ENCODE measurements at places on chromosomes 3 and 15.
A peak's percentile ranks its signal among the peaks of the same experiment; 100 is the strongest.

GRCh38 chr15:101315736-101316135 is 20.7 kb upstream of the SNRPA1 start:
- DNase-seq: no peak

GRCh38 chr3:116140100-116140689 is 305.1 kb downstream of the LSAMP start:
- peak; percentile 57 for DNase-seq

GRCh38 chr3:54899273-54899672 is 28.6 kb downstream of the LRTM1 start:
- no peak for DNase-seq

- no peak for DNase-seq
Measured at GRCh38 chr3:132265028-132265427, 52.2 kb upstream of the ACP3 start.

DNA sequence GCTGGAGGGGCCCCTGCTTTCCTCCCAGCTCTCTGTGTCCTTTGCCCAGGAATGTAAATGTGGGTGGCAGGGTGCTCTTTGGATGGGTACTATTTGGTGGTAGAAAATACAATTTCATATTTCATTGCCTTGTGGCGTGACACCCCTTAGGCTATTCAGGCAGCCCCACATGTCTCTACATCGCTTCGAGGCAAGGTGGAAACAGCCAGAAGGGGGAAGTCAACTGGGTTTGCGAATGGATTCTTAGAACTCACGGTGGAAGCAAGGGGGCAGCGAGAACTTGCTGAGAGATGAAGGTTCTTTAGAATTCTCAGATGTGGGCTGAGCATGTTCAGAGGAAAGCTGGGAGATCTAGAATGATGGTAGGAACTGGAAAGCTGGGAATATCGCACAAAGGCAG is 25.3 kb downstream of the PLA2G4D start:
- DNase-seq: no peak

DNA sequence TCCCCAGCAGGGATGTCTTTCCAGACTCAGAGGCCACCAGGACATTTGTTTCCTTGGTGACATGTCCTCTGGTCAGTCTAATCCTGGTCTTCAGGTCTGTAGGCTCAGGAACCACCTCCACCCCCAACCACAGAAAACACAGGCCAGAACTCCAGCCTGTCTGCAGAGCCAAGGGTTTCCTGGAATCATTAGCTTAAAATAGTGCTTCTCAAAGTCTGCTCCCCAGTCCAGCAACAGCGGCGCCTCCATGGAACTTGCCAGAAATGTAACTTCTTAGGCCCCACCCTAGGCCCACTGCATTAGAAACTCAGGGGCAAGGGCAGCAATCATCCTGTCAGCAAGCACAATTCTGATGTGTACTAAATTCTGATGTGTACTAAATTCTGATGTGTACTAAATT is 20.0 kb downstream of the SLC28A1 start:
- DNase-seq: no peak

DNA sequence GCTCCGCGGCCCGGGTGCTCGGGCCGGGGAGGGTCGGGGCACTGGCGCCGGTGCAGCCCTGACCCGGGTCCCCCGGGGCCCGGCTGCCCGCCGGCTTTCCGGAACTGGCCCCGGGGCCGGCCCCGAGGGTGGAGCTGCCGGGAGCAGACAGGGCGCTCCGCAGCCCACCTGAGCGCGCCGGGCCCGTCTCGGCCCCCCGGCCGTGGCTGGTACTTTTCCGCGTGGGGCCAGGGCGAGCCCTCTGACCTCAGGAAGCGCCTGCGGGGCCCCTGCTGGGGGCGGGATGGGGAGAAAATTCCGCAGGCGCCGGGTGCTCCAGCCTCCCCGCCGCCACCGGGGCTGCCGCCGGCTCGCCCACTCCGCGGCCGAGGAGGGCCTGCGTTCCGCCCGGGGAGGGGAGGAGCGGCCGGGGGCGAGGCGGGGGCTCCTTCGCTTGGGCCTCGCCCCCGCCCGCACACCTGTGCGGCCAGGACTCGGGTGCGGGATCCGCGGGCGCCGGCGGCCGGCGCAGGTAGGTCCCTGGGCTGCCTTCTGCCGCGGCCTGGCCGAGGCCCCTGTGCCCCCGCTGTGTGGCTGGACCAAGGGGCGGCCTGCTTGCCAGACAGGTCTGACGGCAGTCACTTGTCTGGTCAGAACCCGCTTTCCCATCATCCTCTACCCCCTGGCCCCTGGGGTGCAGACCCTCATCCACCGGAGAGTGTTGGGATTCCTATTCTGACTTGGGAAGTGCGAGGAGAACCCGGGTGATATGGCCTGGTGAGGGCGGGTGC is 3.5 kb downstream of the FURIN start:
- no peak for DNase-seq

GRCh38 chr3:125322166-125322565 is 53.0 kb downstream of the ZNF148 start:
- peak; percentile 90 for DNase-seq

DNA sequence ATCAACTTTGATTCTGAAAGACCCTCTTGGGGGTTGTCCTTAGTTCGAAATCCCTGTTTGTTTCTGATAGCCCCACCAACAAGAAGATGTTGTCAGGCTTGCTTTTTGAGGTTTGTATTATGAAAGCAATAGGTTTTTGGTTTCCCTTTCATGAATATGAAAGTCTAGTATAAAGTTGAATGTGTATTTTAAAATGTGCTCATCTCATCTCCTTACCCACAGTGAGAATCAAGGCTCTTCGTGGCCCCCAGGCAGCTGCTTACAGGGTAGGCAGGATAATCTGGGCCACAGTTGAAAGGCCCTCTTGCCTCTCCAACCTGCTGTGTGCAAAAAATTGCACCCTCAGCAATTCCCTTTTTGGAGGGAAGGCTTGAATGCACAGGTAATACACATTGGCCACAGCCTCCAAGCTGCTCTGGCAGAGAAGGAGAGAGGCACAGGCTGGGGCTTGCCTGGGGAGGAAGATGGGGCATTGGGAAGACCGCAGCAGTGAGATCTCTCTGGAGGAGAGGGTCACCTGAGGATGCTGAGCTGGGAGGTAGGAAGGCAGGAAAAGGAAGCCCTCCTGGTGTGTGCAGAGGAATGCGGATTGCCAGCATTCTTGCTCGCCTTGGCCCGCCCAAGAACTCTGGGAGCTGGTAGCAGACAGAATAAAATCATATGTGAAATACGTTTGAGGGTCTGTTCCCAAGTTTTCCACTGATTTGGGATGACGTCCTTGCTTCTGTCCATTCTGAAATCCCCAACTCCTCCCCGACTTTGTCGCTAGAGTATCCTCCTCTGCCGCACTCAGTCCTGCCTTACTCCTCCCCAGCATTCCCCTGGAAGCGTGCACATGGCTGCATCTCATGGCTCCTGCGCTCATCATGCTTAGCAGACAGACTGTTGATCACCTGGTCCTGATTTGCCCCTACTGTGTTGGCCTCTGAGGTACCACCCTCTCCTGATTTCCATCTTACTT is 196.4 kb downstream of the RPLP1 start:
- DNase-seq: no peak

- DNase-seq: no peak
Measured at GRCh38 chr3:17307482-17307881, 422.7 kb downstream of the PLCL2 start.

GRCh38 chr3:14130230-14130629 is 5.4 kb downstream of the TMEM43 start:
- no peak for DNase-seq

DNA sequence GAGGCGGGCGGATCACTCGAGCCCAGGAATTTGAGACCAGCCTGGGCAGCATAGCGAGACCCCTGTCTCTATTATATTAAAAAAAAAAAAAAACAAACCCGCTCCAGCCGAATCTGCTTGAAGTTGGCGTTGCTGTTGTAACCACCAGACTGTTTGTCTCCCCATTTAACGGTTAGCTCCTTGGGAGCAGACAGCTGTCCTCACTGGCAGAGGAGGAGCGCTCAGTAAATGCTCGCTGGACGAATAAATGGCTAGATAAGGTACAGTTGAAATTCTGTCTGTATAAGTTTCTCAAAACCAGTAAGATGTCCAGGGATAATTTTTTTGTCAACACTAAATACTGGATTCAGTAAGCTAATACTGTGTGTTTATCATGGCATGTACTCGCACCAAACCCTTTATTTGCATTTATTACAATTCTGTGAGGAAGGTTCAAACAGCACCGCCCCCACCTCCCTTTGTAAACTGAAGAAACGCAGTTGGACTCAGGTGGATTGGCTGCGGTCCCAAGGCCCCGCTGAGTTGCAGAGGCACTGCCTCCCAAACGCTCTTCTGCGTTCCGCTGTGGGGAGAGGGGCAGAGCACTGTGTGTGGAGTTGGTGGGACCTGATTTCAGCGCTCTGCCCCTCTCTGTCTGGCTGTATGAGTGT is 1.1 kb downstream of the RCCD1 start:
- DNase-seq: no peak

GRCh38 chr3:151209654-151210053 is 6.6 kb upstream of the GPR171 start:
- DNase-seq: no peak

GRCh38 chr15:81092559-81092902 is 41.5 kb upstream of the CFAP161 start:
- no peak for DNase-seq

- DNase-seq: peak; percentile 75
Measured at GRCh38 chr3:107927361-107928083, 163.3 kb downstream of the CD47 start.

DNA sequence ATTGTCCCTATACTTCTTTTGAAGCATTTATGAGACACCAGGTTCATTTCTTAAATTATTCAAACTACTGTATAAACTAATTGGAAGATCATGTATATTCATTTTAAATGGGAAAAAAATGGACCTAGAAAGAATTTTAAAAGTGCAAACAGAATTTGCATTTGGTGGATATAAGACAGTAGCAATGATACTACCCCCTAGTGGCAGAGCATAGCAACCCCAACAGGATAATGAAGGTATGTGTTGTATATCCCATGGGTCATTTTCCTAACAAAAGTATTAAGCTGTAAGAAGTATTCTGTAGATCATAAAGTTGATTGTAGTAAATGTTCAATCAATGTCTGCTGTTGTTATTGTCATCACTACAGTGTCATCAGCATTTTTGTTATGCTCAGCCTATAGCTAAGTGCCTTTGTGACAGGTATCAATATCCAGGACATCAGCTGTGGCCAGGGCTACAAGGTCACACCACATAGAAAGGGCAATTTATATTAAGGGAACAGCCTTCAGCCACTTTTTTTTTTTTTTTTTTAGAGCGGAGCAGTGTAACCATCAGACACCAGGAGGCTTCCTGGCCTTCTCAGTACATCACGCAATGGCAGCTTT is 175.8 kb downstream of the FOXB1 start:
- peak; percentile 68 for DNase-seq

DNA sequence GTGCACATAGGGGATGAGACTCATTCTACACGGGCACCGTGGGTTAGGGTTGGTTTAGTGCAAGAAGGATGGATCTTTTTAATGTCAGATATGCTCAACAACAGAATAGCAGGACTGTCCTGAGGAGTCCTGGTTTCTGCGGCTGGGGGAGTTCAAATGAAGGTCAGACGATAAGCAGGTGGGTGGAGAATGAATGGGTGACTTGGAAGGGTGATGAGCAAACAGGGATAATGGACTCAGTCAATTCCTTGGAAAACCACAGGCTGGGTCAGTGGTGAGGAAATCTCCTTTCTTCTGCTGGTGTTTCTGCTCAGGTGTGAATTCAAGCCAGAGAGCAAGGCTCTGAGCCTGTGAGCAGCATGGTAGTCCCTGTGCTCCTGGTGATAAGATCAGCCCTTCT is 59.9 kb downstream of the MESD start:
- DNase-seq: peak; percentile 43

GRCh38 chr3:46293991-46294833 is 52.0 kb downstream of the CCR3 start:
- no peak for DNase-seq

- DNase-seq: no peak
Measured at GRCh38 chr3:177448987-177449359, 251.7 kb upstream of the TBL1XR1 start.

GRCh38 chr15:90979582-90979981 is 14.8 kb downstream of the PRC1 start:
- no peak for DNase-seq

- no peak for DNase-seq
Measured at GRCh38 chr15:68010361-68011153, 43.6 kb upstream of the PIAS1 start.

DNA sequence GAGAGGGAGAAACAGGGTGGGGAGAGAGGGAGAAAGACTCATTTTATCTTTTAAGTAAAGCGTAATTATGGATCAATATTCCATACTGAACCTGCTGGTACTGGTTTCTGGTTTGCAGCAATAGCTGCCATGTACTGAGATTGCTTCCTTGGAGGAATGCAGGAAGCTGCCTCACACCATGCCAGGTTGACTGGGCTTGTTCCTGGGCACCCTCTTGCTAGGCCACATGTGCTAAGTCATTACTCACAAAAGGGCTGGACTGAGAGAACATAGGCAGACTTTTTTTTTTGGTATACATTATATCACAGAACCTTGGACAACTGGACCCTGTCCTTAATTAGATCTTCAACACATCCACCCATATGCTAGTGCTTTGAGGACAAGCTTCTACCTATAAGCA is 193.4 kb downstream of the ZNF621 start:
- no peak for DNase-seq

DNA sequence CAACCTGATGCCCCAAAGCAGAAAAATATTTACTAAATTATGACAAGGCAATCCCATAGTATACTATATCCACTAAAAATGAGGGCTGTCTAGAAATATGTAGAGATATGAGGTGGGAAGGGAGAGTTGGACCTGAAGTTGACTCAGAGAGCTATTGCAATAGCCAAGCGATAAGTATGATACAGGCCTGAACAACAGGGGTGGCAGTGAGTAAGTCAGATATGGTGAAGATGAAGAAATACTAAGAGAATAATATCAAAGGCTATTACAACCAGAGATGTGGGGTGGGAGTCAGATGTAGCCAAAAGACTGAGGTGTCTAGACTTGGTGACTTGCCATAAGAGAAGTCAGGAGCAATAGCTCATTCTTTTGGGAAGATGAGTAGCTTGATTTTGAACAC is 9.2 kb downstream of the HSPBAP1 start:
- DNase-seq: peak; percentile 65

- DNase-seq: no peak
Measured at GRCh38 chr3:109176726-109177125, 40.2 kb downstream of the C3orf85 start.

DNA sequence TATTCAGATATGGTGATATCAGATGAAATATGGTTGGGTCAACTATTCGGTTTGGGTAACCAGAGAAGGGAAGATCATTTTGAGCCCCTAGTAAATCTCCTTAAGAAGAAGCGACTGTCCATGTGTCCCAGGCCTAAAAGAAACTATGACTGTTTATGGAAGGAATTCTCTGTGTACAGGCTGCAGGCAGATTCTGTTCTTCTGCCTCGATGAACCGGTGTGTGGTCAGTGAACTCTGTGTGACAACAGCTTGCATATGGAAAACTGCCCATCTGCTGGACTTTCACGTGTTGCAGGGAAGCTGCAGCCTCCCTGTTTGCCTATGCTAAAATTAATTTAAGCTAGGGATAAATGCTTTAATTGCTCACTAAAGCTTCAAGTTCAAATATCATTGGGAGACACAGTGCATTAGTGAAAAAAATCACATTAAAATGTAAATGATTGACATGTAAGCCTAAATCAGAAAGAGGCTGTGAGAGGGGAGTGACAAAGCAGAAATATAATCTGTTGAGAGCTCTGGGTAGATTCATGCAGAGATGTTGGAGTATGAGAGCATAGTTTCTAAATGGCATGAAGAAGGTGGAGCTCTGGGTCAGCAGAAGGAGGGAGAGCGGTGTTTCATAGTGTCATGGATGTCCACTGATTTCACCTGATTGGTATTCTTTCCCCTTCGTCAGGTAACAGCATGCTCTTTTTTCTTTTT is 65.4 kb upstream of the PFN2 start:
- DNase-seq: no peak

GRCh38 chr15:58840048-58840447 is 68.9 kb downstream of the MINDY2 start:
- DNase-seq: peak; percentile 38

All from fibroblast of mammary gland (primary cell).